Cardiac muscle cell (in vitro differentiated cells and primary cell): ENCODE measurements at places on chromosomes 5 and 9. TPM values are rescaled to one million over a fixed set of nuclear protein-coding genes. Genes with fewer than 3 reads are reported as not detected.

- no peak for DNase-seq
Observed at GRCh38 chr9:94085062-94085639, 887 bp downstream of the PTPDC1 start.

GRCh38 chr5:9339206-9339818, 206.6 kb downstream of the SEMA5A start:
- no peak for DNase-seq

DNA sequence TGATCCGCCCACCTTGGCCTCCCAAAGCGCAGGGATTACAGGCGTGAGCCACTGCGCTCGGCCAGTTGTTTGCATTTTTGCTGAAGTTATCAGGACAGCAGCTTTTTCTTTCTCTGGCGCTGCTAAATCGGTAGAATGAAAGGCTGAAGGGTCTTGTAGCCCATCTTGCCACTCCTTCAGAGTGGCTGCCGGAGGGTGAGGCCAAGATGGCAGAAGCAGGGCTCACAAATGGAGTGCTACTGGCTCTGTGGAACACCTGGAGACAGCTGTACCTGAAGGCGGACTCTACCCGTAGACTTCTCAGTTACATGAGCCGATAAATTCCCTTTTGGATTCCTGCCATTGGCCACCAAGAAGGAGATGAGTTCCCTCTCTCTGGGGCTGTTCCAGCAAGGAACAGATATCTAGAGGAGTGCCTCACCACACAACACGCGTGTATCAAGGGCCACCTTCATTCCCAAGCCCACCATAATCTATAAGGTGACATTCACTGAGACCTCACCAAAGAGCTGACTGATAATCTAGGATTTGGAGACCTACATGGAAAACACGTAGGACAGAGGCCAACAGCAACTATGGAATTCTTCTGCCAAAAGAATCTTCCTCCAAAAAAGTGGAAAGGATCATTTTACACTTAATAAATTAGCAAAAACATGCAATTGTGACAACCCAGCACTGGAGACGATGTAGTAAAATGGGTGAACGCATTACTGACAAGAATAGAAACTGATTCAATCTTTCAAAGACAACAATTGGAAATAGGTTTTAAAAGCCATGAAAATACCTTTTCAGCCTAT, 21.8 kb downstream of the STK10 start:
- no peak for DNase-seq

The IL6ST gene
- total RNA-seq, result 47.2 and 55.5 TPM in 2 replicates

DNA sequence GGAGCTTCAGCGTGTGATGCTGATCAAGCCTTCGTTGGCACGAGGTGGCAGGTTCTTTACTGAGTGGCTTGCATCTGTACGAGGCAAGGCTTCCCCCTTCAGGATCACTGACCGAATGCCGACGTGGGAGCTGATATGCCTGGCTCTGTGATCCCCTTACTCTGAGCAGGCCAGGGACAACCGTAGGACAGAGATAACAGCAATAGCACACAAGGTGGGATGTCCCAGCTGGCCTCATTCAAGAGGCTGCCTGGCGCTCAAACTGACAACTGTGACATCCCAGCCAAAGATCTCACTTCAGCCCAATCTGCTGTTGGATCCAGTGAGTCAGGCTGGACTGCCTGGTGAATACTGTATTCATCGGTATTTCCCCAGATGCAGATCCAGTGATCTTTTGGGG, 199.4 kb upstream of the PANK3 start:
- DNase-seq, result no peak

DNA sequence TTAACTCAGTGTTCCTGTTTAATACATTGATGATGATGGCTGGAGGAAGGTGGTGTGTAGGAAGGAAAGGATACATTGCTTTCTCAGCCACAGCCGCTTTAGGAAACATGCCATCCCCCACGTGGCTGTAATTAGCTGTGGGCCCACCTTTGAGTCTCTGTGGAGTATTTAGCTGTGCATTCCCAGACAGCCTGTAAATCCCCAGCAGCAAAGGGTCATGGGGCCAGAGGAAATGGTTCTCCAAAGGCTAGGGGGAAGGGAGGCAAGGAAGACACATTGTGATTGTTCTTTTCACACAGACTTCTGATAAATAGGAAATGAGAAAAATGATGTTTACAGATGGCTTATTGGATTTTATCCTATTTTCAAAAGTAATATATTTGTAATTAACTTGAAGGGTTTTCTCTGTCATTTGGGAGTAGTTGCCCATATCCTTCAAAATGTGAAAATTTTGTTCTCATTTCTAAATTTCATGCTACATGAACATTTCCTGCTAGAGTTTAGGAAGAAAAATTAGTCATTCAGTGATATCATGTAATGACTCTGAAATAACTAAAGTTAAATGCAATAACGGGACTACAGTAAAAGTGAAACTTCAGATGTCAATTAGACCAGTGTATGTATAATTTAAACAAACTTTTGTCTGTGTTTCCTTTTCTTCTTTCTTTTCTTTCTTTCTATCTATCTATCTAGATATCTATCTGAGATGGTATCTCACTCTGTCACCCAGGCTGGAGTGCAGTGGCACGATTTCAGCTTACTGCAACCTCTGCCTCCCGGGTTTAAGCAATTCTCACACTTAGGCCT, 24.3 kb upstream of the F2R start:
- DNase-seq, result no peak

GRCh38 chr5:124906339-124907097, 160.1 kb upstream of the ZNF608 start:
- peak; percentile 81 for DNase-seq

The PDLIM4 gene
- total RNA-seq, result 22.0 and 23.1 TPM in 2 replicates
